Fibroblast of villous mesenchyme (primary cell): ENCODE measurements at places on chromosomes 13 and 19. TPM values are rescaled to one million over a fixed set of nuclear protein-coding genes. Genes with fewer than 3 reads are reported as not detected.

The SIGLEC12 gene
- not detected in 2 replicates for total RNA-seq

The PRRG2 gene
- 0.32 and 0.43 TPM in 2 replicates for total RNA-seq

The ICAM5 gene
- 5.5 and 11.7 TPM in 2 replicates for total RNA-seq

The ERICH4 gene
- not detected in 2 replicates for total RNA-seq

The SRRM5 gene
- total RNA-seq, result under 0.01 TPM in 2 replicates
